Osteocyte (in vitro differentiated cells): ENCODE measurements at places on chromosomes 4 and X. TPM values are rescaled to one million over a fixed set of nuclear protein-coding genes. Genes with fewer than 3 reads are reported as not detected.

DNA sequence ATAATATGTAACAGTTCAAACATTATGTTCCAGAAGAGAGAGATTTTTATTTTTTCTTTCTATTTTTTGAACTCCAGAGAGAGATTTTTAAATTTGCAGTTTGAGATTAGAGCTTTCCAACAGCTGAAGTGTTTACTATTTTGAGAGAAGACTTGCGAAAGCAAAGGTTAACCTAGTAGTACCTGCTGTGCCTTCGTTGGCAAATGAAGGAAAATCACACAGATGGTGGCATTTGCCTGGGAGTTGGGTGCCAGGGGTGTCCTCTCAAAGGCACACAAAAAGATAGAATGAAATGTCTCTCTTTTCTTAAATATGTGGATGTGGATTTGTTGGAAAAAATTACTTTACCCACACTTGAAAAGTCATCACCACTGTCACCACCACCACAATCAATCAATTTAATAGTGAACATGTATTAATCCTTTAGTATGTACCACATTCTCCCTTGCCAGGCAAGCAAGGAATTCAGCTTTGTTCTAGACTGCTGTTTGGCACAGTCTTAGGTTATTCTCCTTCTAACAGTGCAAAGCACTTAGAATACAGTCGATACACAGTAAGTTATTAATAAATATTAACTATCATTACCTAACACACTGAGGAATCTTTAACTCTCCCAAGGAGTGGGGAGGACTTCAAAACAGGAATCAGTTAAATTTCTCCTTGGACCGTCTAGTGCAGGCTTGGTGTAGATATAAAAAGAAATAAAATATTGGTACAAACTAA, 838.2 kb upstream of the FTHL17 start:
- no peak for DNase-seq

DNA sequence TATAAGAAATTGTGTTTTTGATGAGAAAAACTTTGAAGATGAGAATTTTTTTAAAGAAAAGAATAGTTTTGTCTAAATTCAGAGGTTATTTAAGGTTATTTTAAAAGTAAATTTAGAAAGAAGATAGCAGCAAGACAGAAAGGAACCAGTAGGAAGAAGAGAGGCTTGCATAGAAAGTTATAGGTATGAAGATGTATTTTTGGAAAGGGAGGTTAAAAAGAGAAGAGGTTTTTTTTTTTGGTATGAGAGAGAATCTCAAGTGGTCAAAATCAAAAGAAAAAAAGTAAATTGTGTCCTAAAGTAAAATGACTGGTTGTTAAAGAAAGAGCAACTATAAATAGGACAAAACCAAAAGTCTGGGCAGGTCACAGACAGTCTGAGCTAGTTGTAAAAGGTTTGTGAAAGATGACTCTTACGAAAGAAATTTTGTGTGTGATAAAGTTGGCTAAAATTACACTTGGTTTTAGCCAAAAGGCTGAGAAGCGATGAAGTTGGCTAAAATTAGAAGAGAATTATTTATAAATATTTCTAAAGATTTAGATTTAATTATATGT, 16.4 kb upstream of the EIF4E start:
- DNase-seq: no peak

DNA sequence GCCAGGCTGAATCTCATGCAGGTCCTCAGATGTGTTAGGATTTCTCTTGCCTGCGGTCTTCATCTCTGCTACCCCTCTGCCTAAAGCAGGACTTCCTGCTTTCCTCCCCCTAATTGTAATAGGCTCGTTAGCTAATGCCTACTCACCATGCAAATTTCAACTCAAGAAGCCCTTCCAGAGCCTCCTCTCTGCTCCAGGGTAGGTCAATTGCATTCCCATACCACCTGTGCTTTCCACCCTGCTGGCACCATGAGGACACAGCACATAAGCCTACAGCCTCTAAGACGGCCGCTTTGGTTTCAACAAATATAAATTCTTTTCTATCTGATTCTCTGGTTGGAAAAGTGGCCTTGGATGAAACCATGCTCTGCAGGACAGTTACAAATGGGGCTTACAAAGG, 93.9 kb downstream of the QDPR start:
- DNase-seq: no peak

Gene NLRP2B
- not detected in 2 replicates for total RNA-seq

DNA sequence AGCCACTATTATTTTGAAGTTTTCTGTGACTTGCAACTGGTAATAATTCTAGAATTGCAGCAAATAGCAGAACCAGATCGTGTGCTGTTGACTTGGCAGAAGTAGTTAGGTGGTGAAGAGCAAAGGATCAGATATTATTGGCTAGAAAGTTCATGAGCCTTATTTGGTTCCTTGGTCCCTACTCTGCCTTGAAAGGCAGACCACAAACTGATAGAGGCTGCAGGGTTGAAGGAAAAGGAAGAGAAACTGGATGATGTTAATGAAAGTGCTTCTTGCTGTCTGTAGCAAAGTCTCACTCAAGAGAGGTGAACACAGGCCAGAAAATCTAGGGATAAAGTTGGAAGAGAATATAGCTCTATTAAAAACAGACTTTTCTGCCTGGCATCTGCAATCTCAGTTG, 41.2 kb upstream of the RNF150 start:
- no peak for DNase-seq

Gene SASH3
- not detected in 2 replicates for total RNA-seq

DNA sequence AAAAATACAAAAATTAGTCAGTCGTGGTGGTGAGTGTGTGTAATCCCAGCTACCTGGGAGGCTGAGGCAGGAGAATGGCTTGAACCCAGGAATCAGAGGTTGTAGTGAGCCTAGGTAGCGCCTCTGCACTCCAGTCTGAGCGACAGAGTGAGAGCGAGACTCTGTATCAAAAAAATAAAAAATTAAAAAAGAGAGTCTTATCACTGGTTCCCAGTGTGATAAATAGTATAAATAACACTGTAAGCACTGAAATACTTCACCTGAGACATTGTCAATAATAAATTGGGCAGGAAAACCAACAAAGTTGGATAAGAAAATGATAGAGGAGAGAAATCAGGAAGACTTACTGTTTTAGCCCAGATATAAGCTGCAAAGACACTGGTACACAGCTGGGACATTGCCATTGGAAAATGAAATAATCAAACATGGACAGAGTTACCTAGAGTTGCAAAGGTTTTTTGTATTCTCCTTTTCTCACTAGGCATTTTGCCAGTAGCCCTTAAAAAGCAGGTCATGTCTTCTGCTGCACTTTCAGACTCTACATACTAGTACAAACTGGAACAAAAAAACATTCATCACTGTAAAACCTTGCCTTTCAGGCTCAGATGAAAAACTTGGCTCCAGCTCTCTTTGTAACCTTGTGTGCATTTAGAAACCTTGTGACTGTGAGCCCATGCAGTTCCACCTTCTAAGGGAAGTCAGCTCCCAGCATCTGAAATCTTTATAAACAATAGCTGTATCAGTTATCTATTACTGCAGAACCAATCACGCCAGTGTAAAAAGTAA, 55.0 kb upstream of the PPP1R2C start:
- DNase-seq: no peak
